CD4-positive, alpha-beta T cell treated with Interleukin-17A for 1 hour (primary cell): ENCODE measurements at places on chromosomes 1 and 21.

- no peak for DNase-seq
These were observed 416.7 kb downstream of the LRRIQ3 start for GRCh38 chr1:73781251-73781650.

- no peak for DNase-seq
These were observed 10.9 kb upstream of the RCAN3 start for GRCh38 chr1:24491577-24492360.

GRCh38 chr1:116842654-116843053 lies 67.1 kb upstream of the PTGFRN start:
- DNase-seq, result no peak

DNA sequence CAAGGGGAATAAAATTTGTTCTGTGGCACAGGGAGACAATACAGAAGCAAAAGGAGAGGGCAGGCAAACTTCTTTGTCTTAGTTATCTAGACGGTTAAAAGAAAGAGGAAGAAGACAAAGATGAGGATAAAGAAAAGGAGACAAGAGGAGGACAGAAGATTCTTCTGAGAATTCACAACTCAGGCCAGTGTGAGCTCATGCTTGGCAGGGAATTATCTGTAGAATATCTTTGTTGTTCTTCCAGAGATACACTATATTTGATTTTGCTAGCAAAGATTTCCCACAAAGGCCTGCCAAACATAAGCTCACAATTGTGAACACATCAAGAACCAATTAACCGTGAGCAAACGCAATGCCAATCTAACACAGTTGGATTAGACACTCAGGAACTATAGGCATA lies 21.4 kb downstream of the SLC16A1 start:
- DNase-seq, result no peak

GRCh38 chr1:55554611-55555010 lies 339.4 kb upstream of the USP24 start:
- DNase-seq, result no peak

DNA sequence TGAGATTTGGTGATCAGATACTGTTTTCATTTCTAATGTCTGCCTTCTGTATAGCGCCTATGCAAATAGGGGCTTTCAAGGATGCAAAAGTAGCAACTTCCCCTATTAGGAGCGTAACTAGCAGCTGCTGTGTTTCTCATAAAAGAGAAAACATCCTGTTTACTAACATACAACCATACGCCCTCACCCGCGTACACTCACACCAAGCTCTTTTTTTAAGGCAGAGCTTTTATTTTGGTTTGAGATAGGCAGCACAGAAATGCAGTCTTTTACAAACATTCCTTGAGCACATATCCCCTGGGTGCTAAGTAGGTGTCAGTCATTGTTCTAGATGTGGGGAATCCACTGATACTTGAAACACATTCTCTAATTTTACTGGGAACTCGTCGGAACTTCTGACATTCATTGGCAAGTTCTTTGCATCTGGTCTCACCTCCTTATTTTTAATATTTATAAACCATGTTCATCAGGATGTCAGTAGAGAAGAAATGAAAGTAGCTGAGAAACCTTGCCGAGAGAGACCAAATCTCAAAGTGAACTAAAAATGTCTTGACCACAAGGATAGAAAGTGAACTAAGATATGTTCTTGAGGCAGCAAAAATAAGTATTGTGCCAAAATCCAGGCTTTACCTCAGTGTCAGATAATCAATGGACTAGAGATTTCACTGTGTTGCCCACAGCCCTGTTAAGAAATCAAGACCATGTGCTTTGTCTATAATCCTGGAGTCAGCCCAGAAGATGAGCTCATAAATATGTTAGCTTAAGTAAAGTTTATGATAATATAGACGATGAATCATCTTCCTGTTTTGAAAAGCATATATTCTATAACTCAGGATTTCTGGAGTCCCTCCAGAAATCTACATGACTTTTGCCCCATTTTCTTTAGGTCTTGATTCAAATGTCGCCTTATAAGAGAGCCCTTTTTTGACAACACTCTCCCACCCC lies 350.9 kb downstream of the ST6GALNAC3 start:
- DNase-seq, result no peak

DNA sequence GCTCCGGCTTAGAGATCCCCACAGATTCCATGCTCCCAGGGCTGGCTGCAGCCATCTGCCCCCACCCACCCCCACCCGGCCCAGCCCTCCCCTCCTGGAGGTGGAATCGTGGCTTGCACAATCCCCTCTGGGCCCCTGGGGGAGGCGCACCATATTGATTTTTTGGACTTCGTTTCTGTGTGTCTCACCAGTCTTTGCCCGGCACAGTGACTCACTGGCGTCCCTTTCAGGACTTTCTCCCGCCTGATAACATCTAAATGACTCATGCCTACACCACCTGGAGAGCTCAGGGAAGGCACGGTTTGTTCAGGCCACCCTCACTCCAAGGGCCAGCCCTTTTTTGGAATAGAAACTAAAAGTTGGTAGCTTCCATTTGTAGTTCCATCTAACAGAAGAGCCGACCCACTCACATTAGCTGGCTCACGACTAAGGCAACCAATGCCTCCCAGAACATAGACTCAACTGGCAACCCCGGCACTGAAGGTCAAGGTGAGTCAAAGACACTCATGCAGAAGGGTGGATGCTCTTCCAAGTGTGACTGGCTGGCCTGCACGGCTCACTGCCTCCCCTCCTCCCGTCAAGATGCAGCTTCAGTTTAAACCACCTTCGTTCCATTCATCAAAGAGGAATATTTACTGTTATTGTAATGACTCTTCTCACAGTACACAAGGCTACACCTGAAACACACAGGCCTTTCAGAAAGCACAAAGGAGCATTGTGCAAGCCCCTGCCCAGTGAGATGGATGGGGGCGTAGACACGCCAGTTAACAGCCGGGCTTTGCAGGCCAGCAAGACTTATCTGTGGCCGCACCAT lies 18.1 kb upstream of the ETS2 start:
- DNase-seq, result no peak

DNA sequence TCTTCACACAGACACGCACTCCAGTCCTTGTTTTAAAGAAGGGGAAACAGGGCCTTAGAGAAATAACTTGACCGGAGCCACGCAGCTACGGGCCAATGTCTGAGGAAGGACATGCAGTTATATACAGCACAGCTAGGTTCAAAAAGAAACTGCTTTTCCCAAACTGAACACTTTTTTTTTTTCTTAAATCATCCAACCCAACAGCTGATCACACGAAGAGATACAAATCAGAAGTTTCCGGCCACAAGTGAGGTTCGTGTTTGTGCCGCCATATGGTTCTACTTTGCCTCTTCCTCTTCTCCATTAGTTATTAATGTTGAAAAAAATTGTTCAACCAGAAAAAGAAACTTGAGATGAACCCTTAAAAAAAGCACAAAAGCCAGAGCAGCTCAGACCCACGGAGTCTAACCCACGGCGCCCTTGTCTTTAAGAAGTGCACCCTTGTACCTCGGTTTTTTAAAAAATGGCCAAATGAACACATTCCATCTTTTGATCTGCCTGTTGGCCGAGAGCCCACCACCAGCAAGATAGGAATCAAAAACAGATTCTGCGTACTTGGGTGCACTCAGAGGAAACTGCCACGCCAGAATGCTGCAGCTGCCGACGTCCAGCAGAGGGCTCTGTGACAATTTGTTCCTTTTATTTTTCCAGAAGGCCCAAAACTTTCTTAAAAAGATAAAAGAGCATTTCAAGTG lies 78.9 kb downstream of the SLC66A1 start:
- peak; percentile 80 for DNase-seq

DNA sequence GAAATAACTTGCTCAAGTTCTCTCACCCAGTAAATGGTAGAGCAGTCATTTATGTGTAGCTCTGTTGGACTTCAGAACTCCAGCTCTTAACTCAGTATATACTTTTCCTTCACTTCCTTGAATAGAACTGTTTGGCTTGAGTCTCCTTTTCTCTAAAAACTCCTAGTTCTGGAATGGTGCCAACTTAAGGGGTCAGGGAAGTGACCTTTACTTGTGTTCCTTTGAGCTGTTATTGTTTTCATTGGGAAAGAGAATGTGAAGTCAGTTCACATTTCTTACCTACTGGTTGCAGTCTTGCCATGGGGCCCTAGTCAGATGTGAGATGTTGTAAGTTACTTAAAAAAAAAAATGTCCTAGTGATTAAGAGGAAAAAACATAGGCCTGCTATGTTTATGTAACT lies 77.0 kb upstream of the MACF1 start:
- no peak for DNase-seq

- DNase-seq, result no peak
These were observed 235.8 kb downstream of the TRABD2B start for GRCh38 chr1:47761201-47761930.

GRCh38 chr1:95504321-95504720 lies 270.3 kb downstream of the RWDD3 start:
- DNase-seq, result no peak

DNA sequence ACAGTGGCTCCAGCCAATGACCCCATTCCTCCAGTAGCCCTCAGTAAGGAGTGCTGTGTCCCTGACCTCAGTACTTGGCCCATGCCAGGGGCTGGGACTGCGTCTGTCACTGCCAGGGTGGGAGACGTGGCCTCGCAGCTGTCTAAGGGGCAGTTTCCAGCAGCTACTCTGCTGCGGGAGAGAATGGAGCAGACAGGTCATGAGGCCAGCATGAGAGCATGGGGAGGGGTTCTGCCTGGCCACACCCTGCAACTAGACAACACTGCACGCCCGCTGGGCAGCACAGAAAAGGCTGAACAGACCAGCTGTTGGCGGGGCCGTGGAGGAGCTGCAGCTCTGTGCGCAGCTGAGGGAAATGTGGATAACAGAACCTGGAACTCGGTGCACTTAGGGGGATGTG lies 91.6 kb upstream of the COL6A1 start:
- no peak for DNase-seq

GRCh38 chr1:168271636-168272035 lies 9.0 kb upstream of the TBX19 start:
- DNase-seq, result no peak

DNA sequence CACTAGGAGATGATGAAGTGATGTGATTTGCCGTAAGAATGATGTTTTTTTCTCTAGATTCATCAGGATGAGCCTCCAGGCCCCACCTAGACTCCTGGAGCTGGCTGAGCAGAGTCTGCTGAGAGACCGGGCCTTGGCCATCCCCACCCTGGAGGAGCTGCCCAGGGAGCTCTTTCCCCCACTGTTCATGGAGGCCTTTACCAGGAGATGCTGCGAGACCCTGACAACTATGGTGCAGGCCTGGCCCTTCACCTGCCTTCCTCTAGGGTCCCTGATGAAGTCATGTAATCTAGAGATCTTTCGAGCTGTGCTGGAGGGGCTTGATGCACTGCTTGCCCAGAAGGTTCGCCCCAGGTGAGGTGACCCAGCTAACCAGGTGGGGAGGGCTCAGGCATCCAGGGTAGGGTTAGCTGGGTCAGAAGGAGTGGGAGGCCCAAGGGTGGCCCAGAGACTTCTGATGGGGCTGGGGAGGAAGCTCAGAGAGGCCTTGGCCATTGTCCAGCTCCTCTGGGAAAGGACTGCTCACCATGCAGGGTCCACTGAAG lies 1.3 kb downstream of the PRAMEF12 start:
- no peak for DNase-seq

- no peak for DNase-seq
These were observed 48.4 kb downstream of the CAPZB start for GRCh38 chr1:19436716-19437476.

GRCh38 chr1:3319874-3320245 lies 134.6 kb upstream of the ARHGEF16 start:
- peak; percentile 38 for DNase-seq

GRCh38 chr1:95974586-95974985 lies 740.6 kb downstream of the RWDD3 start:
- no peak for DNase-seq

DNA sequence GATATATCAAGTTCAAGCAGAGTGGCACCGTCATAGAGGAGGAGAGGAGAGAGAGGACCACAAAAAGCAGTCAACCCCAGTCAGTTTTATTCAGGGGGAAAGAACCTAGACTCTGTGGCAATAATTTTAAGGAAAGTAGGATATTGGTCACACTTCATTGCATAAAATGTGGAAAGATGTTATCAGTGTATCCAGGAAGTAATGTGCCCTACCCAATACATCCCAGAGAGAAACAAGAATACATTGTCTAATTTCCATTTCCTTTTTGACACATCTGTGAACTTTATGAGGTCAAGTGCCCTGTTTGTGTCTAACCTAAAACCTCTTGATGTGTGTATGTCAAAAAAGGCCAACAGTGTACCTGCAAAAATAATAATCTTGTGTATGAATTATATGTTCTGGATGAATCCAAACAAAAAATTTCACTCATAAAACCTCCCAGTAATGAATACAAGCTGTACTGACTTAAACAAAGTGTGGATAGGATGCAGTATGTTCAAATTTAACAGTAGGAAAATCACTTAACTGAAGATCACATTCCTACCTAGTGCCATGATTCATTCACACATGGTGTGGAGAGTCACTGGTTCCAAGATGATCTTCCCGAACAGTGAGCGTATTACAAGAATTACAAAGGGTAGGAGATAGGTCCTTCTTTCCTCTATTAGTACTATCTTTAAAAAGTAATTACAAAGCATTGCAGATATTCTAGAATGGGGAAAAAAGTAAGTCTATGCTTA lies 712.1 kb upstream of the CXADR start:
- DNase-seq, result no peak

DNA sequence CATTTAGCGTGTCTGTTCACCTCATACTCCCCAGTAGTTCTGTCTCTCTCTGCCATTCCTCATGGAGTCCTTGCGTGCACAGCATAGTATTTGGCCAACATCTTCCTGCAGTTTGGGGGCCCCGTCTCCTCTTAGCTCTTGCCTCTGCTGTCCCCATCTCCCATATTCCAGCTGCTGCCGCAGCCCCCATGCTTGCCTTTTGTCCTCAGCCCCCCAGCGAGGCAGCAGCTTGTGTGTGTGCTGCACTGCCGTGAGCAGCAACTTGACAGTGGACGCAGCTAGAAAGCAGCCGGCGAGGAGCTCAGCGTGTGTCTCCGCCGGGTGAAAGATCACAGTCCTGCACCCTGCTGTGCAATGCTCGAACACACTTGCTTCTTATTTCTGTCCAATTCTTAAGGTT lies 164.2 kb upstream of the COL6A1 start:
- no peak for DNase-seq

DNA sequence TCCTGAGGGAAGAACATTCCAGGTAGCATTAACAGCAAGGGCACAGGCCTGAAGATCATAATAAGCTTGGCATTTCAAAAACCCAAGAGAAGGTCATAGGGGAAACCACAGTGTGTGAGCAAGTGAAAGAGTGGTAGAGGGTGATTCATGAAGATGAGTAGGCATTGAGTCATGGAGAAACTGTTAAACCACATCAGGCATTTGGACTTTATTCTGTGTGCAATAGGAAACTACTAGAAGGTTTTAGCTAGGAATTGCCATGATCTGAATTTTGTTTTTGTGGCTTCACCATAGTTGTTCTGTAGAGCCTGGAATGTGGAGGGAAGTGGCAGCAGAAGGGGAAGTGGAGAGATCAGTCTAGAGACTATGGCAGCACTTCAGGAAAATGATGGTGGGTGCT lies 359.0 kb upstream of the PTBP2 start:
- DNase-seq, result no peak
